ENCODE measurements at places on chromosomes 6 and 20. TPM values are rescaled to one million over a fixed set of nuclear protein-coding genes. Genes with fewer than 3 reads are reported as not detected.

Gene ZNFX1
- 64.1 TPM for total RNA-seq

Gene SPTLC3
- total RNA-seq, result 0.05 TPM

Gene OXT
- 0.51 TPM for total RNA-seq

Gene SERPINB6
- total RNA-seq, result 17.6 TPM

Gene ULBP1
- 0.82 TPM for total RNA-seq

Gene PTCRA
- total RNA-seq, result not detected

Gene PDE7B
- total RNA-seq, result 1.6 TPM

Gene VIP
- total RNA-seq, result not detected

Gene CNKSR3
- total RNA-seq, result 0.08 TPM

Gene NOTCH4
- 0.48 TPM for total RNA-seq

Gene PRND
- not detected for total RNA-seq

Gene TTLL9
- total RNA-seq, result not detected

Gene EPHA7
- not detected for total RNA-seq

Gene GNAS-AS1
- total RNA-seq, result 1.7 TPM

Gene SH3BGRL2
- total RNA-seq, result 0.25 TPM

Gene ADGRF5
- total RNA-seq, result not detected

Gene COL9A1
- total RNA-seq, result not detected

Gene MLIP
- not detected for total RNA-seq

Gene LKAAEAR1
- total RNA-seq, result 0.45 TPM

Gene AGPAT1
- 42.0 TPM for total RNA-seq

Gene WFDC11
- total RNA-seq, result not detected

Gene PRKN
- total RNA-seq, result 0.31 TPM

Gene HLA-DMB
- 9.2 TPM for total RNA-seq

Gene ARMC2
- 5.8 TPM for total RNA-seq

Gene PI16
- 2.7 TPM for total RNA-seq

Gene SNPH
- 8.9 TPM for total RNA-seq

Gene SIM1
- total RNA-seq, result not detected

Gene MCUR1
- total RNA-seq, result 16.3 TPM

Gene ESR1
- 7.6 TPM for total RNA-seq

Gene ENPP1
- total RNA-seq, result not detected

Gene SRMS
- not detected for total RNA-seq

Gene CST3
- total RNA-seq, result 0.48 TPM

Gene USP49
- total RNA-seq, result 6.7 TPM

Gene TSPO2
- not detected for total RNA-seq

Gene STMND1
- total RNA-seq, result not detected

Gene MEA1
- total RNA-seq, result 58.6 TPM

Gene AGER
- 55.3 TPM for total RNA-seq

Gene MUC21
- total RNA-seq, result not detected

Gene MYBL2
- total RNA-seq, result 65.7 TPM

Gene VWA7
- 3.8 TPM for total RNA-seq

Gene CD93
- 0.30 TPM for total RNA-seq

Gene F13A1
- not detected for total RNA-seq

Gene SLC17A2
- total RNA-seq, result not detected

Data from activated naive CD4-positive, alpha-beta T cell treated with anti-CD3 and anti-CD28 coated beads, Interleukin-2, amount 10 ng/mL, durations not matched to agents 5 hours and 36 hours (primary cell).